ENCODE measurements at places on chromosomes 2 and 18.

- DNase-seq = no peak
These were observed 11.5 kb downstream of the DNMT3A start for GRCh38 chr2:25330273-25330672.

DNA sequence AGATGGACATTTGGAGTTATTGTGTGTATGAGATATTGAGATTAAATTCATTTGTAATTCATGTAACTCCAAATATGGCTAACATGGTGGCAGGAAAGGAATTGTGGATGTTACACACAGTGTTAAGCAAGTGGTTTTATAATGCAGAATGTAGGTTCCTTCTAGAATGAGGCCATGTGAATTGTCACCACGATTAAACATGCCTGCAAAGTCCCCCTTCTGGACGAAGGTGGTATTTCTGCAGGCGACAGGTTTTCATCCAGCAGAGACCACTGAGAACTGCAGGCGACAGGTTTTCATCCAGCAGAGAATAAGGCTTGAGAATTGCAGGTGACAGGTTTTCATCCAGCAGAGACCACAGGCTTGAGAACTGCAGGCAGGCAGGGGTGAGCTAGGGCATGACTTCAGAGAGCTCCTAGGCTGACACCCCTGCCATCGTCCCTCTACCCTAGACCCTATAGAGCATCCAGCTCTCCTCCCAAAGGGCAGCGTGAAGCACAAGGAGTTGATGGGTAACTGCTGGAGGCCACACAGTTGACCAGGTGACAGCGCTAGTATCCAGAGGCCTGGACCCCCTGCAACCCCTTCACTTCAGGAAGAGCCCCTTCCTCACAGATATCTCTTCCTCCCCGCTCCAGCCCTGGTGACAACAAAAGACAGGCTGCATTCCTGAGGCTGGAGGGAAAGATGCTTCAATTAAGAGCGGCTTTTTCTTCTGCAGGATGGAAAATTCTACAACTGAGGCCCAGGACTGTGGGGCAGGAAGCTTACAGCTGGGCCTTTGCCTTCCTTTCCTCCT lies 175.8 kb downstream of the LOXHD1 start:
- DNase-seq = no peak

- no peak for DNase-seq
These were observed 193.8 kb downstream of the SEPTIN10 start for GRCh38 chr2:109419960-109420370.

- DNase-seq = peak; percentile 99
These were observed 111.8 kb downstream of the STPG4 start for GRCh38 chr2:47043142-47043890.

DNA sequence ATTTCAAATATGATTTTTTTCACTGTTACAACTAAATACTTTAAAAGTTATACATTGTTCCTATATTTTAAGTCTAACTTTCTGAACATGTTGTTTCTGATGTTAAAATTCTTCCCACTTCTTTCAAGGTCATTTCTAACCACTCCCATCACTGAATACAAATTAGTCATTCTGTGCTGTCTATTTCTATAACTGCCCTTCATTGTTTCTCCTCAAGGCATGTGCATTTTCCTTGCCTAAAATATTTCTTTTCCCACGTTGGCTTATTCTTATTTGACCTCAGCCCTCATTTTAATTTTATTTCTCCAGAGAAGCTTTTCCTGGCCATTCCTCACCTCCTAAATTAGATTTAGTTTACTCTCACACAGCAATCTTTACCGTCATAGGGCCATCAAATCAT lies 198.9 kb upstream of the GULP1 start:
- DNase-seq = no peak

DNA sequence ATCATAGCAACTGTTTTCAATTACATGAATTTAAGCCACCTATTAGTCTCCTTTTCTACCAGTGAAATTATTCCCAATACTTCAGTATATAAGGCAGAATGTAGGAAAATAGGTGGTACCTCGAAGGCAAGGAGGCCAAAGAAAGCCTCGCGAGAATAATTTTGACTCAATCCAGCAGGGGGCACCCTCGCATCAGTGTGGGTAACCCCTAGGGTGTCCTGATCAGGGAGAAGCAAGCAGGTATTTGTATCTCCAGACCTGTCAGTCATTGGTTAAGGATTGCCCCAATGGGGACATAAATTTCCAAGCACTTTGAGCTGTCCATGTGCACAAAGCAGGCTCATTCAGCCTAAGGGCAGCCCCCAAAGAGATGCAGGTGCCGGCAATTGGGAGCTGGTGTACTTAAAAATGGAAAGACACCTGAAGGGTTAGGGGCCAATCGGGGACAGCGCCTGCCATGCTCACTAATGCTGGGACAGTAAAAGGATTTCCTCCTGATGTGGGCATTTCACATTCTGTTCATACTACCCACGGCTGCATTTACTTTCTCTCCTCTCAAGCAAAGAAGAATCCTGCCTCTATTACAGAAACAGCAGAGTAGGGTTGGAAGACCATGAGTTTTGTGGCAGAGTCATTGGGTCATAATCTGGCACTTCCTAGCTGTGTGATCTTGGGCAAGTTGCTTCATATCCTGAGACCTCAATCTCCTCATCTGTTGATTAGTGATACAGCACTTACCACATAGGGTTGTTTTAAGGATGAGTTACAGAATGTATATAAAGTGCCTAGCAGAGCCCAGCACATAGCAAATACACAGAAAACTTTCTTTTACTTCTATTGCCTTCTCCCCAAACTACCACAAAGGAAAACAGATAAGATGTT lies 136.1 kb downstream of the ICOS start:
- peak; percentile 7 for DNase-seq

DNA sequence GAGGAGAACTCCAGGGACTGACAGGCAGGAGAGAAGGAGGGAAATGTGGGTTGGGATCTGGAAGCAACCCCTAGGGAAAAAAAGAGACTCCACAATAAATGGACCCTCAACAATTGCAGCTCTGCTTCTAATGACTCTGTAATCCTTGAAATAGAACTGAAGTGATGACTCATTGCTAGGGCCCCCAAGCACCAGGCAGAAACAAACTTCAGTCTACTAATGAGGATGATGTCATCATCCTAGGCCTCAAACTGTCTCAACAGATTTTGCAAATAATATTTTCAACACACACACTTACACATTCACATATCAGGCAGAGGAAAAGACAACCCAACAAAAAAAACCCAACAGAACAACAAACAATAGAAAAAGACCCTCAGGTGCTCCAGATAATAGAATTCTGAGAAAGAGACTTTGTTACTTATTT lies 143.3 kb downstream of the HDAC4 start:
- DNase-seq = peak; percentile 73

GRCh38 chr2:174362949-174363348 lies 28.2 kb downstream of the SP9 start:
- DNase-seq = no peak

DNA sequence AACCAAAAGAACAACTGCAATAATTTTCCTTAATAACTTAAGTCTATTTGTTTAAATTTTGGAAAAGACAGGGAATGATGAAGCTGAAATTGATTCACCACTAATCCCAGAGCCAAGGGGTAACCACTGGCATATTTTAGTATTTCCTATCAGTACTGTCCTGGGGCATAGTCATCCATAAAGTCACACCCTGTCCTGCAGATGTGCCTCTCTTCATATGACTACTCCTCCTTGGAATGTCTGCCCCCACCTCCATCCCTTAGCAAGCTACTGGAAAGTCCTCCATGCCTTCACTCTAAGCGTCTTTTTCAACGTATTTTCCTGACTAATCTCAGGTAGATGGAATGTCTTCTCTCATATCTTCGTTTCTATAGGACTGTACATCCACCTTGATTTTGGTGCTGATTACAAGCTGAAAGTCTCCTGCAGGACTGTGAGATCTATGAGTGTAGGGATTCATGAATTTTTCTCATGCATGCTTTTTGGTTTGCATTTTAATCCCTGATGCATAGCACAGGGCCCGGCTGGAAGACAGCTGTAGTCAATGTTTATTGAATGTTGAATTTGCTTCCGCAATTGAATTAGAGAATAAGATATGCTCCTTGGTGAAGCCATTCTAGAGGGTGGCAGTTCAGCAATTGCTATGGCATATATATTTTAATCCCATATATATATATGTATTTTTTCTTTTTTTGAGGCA lies 85.6 kb downstream of the MOGAT1 start:
- peak; percentile 61 for DNase-seq

DNA sequence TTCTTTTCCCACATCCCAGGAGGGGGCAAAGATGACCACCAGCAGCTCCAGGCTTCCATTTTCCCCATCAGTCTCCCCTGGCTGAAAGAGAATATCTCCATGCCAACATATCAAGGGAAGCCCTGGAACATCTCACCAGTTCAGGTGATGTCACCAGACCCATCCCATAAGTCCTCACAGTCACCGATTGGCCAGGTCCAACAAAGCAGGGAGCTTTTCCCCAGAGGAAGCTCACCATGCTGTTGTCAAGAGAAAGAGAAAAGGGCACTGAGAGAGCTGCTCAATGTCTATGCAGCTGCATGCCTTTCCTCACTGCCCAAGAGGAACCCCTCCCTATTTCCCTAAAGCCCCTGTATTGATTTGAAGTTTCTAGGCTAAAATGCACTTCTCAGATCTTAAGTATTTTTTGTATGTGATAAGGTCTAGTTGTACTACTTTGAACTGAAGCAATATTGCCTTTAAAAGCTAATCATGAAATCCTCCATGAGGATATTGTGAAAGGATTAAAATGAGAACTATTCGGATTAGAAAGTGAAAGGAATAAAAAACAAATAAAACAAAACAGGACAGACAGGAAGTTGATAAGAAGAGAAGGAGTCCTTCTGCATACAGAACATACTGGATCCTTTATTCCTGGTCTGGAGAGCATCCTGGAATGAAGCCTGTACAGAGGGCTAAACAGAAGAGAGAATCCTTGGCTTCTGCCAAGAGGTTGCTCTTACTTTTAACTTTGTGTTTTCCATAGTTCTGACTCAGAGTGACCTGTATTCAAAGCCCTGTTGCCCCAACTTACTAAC lies 45.2 kb upstream of the CTIF start:
- no peak for DNase-seq

DNA sequence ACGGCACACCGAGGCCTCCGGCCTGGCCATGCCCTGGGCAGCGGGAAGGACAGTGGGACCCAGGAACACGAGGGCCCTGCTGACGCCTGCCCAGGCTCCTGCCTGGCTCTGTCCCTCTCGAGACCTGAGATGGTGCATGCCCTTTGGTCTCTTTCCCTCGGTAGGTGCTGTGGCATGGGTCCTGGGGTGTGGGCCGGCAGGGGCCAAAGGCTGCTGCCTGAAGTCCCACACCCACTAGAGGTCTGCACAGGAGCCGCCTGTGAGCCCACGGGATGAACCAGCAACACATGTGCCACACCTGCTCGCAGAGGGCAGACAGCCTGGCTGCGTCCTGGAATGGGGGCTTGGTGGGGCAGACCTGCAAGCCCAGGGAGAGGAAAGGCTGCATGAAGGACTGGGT lies 73.3 kb downstream of the NDUFA10 start:
- DNase-seq = no peak

DNA sequence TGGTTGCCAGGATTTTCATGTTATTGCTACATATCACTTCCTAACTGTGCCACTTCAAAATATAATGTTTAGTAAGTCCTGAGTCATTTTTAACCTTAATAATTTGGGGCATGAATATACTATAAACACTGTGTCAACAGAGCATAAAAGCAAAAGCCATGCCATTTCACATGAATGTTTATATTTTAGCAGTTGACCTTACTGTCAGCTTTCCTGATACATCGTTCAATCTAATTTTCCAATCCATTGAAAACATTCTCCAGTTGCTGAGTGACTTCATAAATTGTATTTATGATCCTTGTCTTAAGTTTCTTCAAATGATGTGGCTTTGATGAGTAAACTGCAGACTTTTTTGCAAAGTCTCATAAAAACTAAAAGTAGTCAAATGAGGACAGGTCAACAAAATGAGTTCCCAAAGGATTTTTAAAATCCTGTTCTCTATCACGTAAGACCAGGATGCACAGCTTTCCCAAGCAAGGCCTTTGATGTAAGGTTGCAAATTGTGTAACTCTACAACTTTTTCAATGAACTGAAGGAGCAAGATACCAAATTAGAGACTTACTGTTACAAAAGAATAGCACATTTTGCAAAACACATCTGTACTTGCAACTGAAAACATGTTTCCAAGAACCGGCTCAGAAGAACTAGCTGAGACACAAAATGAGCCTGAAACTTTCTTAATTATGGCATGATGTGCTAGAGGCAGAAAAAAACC lies 117.7 kb downstream of the SATB2 start:
- no peak for DNase-seq

DNA sequence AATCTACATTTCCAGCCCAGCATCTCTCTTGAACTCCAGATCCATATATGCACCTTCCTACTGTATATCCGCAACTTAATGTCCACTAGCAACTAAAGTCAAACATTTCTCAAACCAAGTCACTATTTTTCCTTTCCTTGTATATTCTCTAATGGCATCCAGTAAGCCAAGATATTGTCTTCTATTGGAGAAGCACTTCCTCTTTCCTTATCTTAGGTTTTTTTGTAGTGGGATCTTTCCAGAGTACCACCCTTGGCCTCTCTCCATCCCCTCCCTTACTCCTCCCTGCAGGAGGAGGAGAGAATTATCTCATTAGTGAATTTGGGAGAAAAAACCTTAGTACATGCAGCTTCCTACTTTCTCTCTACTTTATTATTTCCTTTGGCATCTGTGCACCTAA lies 8.7 kb upstream of the DYNC1I2 start:
- no peak for DNase-seq

- no peak for DNase-seq
These were observed 40.1 kb downstream of the ARHGAP25 start for GRCh38 chr2:68774569-68775271.

- DNase-seq = no peak
These were observed 71.4 kb downstream of the RAPGEF4 start for GRCh38 chr2:172806996-172807395.

GRCh38 chr2:40480073-40480472 lies 28.2 kb upstream of the SLC8A1 start:
- no peak for DNase-seq

GRCh38 chr2:76745605-76746004 lies 776.6 kb downstream of the LRRTM4 start:
- no peak for DNase-seq

- DNase-seq = no peak
These were observed 22.6 kb downstream of the STK17B start for GRCh38 chr2:196148736-196149135.

- no peak for DNase-seq
These were observed 241.5 kb upstream of the PKDCC start for GRCh38 chr2:41806286-41806685.

DNA sequence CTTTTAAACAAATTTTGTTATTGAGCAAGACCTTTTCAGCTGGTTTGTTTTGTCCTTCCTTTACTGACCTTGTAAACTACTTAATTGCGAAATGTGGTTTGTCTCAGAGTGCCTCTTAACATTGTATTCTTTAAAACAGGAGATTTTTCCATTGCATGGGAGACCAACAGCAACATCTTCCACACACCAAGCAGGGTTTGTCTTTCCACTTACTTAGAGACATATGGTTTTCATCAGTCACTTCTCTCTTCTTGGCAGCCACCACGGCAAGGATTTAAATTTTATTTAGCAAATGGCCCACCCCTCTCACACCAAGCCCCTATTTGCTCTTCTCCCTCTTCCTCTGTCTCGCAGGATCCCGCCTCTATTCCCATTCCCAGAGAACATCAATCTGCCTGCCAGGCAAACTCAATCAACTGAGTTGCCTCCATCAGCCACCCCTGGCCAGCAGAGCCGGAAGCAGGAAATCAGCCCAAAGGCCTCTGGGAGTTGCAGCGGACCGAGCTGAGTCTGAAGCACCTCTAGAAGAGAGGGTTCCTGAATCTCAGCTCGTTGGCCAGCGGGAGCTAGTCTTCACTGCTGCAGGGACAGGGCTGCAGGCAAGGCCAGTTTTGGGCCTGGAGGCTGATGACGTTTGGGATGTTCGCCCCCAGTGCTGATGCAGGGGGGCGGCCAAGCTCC lies 11.3 kb upstream of the CIB4 start:
- no peak for DNase-seq

Data from H54 (cell line).